ENCODE measurements at places on chromosomes 12 and 14.

GRCh38 chr12:53201177-53201541 lies 5.9 kb downstream of the ITGB7 start:
- DNase-seq = no peak

DNA sequence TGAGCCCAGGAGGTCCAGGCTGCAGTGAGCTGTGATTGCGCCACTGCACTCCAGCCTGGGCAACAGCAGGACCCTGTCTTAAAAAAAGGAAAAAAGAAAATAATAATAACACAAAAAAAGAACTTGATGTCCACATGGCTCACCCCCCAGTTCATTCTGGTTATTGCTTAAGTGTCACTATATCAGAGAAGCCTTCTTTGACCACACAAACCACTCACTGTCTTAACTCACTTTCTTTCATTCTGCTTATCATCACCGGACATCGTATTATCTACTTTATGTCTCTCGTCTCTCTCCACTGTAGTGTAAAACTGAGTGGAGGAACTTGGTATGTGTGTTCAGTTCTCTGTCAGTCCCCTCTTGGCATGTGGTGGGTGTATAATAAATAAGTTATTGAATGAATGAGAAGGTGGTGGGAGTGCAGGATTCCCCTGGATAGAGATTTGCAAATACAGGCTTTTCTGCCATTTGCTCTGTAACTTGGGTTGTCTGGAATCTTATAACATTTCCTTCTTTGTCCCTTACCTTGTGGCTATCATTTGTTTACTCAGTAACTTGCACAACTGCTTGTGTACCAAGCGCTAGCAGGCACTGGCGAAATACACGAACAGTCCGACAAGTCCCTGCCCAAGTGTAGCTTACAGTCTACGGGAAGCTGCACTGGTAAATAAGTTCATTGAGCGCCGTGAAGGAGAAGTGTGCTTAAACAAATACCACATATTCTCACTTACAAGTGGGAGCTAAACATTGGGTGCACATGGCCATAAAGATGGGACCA lies 86.6 kb upstream of the TRAF3 start:
- no peak for DNase-seq

- DNase-seq = no peak
Measured at GRCh38 chr12:46711756-46712155, 114.0 kb downstream of the SLC38A4 start.

GRCh38 chr12:99619389-99620158 lies 28.0 kb upstream of the GARIN6 start:
- no peak for DNase-seq

DNA sequence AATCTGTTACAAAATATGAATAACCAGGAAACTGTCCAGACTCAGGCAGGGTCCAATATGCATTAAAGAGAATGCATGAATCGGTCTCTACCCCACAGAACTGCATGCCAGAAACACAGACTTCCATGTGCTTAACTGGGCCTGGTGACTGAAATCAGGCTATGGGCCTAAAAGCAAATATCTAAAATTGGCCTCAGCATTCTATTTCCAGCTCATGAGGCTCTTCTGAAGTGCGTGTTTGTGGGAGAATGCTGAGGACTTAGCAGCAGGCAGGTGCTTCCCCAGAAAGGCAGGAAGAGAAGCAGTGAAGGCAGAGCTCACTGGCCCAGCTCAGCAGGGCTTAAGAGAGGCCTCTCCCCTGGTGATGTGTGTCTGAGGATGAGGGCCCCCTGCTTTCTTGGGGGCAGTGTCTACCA lies 48.5 kb downstream of the ADGRD1 start:
- no peak for DNase-seq

GRCh38 chr14:56491299-56492285 lies 88.0 kb upstream of the TMEM260 start:
- DNase-seq = no peak

- DNase-seq = no peak
Measured at GRCh38 chr14:106665814-106666213, 1139.4 kb downstream of the TMEM121 start.
